ENCODE measurements at places on chromosomes 11 and 22.

DNA sequence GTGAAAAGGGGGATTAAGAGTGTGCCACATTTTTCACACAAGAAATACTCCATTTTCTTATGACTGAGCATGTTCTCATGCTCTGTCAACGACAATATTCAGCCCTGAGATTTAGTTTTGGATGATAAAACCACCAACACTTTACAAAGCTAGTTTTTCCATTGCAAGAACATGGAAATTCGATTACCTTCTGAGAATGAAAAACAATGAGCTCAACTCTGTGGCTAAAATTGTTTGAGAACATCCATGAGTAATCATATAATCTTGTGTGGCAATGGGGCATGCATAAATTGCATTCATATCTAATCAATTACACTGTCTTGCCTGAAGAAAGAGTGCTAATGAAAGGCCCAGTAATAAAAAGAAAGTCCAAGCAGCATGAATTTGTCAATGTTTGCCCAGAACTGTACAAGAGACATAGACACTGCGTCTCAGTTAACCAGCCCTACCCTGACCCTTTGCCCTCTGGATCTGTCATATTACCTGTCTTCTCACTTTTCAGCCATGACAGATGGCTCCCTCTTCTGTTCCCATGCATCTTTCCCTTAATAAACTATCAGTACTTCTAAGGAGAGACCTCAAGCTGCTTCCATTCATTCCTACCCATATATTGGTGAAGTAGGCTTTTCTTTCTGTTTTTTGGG lies 253.4 kb downstream of the FAM76B start:
- no peak for DNase-seq

DNA sequence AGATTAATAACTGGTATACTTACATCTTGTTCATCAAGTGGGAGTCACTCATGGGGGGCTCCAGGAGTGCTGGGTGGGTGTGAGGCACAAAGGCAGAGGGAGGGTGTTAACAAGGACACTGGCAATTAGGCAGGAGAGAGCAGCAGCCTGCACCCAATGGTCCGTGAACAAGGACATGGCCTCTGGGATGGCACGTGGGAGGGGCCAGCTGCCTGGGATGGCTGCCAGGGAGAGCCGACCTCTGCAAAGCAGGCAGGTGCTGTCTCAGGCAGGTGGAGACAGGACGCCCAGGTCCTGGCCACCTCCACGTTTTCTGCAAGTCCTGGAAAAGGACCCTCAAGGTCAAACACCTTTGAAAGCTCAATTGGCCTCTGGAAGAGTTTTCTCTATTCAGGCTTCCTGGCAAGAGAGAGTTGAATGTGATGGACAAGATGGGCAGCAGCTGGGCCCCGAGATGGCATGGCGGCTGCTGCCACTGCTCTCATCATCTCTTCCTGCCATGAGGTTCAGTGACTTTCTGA lies 257.1 kb downstream of the BUD13 start:
- DNase-seq: no peak

DNA sequence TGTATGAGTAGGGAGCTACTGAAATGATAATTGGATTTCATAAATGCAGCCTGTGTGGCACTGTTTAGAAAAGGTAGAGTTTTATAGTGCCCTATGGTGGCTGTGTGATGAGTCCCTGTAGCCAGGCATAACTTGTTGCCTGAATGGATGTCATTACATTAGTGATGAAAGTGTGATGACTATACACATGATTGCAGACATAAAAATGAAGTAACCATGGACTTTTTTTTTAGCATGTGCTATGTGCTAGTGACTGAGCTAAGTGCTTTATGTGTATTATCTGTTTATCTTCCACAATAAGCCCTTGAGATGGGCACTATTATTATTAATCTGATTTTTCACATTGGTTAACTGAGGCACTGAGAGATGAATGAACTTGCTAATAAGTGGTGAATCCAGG lies 13.5 kb upstream of the GRAMD1B start:
- DNase-seq: no peak

- no peak for DNase-seq
These were observed 7.8 kb downstream of the OTUB1 start for GRCh38 chr11:63993993-63994392.

- DNase-seq: no peak
These were observed 113.3 kb downstream of the TRIM29 start for GRCh38 chr11:120024586-120024985.

DNA sequence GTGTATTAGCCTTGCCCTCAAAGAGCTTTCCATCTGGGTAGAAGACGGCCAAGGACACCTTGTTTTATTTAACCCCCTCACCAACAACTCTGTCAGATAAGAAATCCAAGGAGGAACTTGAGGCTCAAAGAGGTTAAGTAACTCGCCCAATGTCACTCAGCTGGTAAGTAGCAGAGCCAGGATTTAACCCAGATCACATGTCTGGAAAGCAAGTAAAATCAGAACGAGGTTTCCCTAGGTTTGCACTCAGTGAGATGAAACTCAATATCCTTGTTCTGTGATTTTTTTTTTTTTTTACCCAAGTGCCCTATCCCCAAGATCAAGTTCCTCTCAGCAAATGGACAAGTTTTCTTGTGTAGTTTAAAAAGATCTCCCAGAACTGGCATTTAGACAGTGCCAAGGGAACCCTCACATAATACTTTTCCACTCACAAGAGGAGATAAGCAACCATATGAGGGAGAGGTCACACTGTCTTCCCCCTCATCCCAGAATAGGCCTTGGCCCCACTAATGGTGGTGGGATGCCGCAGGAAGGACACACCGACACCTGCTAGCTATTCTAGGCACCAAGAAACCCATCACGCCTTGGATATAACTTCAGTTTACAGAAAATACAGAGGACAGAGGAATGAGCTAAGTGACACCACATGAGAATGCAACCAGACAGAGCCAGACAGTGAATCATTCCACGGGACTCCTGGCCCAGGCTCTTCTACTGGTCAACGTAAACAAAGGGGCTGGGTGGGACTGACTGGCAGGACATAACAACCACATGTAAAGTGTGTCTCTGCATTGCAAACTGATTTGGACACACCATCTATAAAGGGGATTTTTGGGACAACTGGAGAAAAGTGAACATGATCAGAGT lies 8.6 kb upstream of the ARAP1 start:
- DNase-seq: no peak

- no peak for DNase-seq
These were observed 86.4 kb upstream of the PICALM start for GRCh38 chr11:86155200-86155844.

DNA sequence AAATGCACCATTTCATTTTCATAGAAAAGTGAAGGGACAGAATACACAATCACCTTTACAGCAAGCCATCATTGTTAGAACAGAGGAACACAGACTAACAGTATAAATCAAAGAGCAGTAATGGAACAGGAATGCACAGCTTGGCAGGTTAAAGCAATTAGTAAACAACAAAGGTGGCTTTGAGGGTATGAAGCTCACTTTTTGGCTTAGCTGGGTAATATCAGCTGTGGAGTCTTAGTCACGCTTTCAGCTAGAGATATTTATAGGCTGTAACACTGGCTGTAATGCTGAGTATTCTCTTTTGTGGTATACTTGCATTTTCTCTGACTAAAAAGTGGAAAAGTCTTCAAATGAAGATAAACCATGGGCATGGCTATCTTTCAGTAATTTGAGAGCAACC lies 1780.5 kb downstream of the LRRC4C start:
- no peak for DNase-seq

- DNase-seq: no peak
These were observed 8.7 kb upstream of the C1QTNF6 start for GRCh38 chr22:37196539-37197450.

- DNase-seq: no peak
These were observed 11.0 kb downstream of the CHST1 start for GRCh38 chr11:45654231-45655011.

GRCh38 chr22:38841211-38841610 lies 2.6 kb downstream of the NPTXR start:
- DNase-seq: no peak

DNA sequence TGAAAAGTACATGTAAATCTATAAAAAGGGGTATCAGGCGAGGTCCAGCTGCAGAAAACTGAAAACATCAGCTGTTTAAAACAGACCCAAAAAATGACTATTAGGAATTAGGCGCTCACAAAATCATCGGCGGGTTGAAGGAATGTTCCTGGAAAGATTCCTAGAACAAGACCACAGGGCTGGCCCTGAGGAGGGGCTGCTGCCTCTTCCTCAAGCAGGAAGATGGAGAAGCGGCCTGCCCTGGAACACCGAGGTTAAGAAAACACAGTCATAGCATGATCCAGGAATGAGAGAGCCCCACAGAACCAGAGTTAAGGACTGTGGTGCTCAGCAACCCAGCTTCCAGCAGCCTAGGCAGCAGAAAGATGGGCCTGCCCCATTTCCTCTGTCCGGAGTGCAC lies 78.4 kb downstream of the C11orf91 start:
- DNase-seq: no peak

DNA sequence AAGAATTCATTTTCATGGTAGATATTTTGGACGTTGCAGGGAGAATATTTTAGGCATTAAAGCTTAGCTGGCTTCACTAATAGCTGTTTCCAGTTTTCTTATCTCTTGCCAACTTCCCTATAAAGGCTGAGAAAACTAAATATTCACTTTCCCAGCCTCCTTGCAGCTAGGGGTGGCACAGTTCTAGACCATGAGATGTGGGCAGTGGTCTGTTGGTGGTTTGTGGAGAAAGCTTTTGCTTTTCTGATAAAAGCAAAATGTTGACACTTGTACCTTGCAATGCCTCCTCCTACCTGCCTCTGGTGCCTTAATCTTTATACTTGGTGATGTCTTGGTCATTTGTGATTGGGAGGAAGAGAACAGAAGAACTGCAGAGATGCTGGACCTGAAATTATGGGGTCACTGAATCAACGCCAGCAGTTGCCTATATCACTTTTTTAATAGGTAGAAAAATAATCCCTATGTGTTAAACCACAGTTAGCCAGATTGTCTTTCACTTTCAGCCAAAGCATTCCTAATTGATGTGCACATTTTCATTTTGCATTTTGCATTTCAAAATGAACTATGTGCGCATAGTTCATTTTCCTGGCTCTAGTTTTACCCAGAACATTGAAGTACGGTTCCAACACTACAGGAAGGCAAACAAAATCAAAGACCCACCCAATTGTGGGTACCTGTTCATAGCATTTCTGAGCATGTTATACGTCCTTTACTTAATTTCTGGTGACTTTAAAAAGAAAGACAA lies 24.9 kb upstream of the ABTB2 start:
- DNase-seq: peak; percentile 62

DNA sequence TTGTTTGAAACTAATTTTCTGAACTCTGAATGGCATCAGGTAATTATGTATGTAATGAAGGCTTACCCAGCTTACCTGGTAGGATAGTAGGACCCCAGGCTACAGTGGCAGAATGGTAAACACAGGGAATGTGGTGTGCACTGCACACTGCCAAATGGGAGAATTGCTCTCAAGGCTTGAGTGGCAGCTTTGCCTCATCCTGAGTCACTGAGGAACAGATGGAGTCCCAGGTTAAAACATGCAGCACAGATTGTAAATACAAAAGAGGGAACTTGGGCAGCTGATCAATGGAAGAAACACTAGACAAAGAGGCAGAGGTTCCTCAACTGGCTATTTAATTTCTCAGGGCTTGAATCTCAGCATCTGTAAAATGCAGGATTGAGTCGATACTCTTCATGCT lies 24.4 kb downstream of the GPR83 start:
- no peak for DNase-seq

- DNase-seq: no peak
These were observed 11.4 kb upstream of the CD44 start for GRCh38 chr11:35127619-35128018.

DNA sequence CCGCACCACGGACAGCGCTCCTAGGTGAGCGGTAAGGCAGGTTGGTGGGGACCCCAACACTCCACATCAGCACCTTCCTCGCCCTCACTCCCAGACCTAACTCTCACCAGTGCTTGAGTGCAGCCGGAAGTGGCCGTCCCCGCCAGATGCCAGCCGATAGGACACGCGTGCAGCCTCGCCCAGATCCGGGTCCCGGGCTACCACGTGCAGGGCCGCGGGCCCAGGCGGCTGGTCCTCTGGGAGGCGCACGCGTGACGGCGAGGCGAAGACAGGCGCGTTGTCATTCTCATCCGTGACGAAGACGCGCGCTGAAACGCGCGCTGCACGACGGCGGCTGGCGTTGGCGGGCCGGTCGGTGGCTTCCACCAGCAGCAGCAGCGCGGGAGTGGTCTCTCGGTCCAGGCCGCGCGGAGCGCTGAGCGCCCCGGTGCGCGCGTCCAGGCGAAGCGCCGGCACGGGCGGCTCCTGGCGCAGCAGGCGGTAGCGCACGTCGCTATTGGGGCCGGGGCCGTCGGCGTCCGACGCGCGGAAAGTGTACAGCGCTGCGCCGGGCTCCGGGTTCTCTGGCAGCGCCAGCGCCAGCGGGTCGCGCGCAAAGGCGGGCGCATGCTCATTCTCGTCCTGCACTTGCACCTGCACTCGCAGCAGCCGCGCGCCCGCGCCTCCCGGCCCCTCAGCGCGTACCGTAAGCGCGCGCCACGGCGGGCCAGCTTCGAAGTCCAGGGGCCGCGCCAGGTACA lies 10.8 kb upstream of the TPP1 start:
- DNase-seq: no peak

DNA sequence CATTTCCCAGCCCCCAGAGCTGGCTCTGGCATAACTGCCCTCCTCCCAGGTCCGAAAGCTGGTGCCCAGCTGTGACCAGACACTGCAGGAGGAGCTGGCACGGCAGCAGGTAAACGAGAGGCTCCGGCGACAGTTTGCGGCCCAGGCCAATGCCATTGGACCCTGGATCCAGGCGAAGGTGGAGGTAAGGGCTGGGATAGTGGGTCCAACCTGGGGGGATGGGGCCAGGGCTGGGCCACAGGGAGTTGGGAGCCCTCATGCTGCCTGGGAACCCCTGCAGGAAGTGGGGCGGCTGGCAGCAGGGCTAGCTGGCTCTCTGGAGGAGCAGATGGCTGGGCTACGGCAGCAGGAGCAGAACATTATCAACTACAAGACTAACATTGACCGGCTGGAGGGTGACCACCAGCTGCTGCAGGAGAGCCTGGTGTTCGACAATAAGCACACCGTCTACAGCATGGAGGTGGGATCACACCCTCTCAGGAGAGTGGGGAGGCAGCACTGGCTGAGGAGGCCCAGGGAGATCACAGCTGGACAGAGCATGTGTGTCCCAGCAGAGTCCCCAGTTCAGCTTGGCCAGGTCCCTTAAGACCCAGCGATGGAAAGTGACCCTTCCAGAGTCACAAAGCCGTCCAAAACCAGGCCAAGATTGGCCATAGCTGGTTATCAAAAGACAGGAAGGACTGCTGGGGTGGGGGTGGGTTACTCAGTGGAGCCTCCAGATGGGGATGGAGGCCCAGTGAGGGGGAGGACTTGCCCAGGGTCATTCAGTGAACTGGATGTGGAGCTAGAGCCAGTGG lies 7.0 kb downstream of the CTSF start:
- no peak for DNase-seq

- DNase-seq: peak; percentile 46
These were observed 15.2 kb downstream of the MB start for GRCh38 chr22:35601743-35602615.

All from hematopoietic multipotent progenitor cell treated with erythropoietin and hydrocortisone succinate and interleukin-3 and kit ligand, for 6 days (in vitro differentiated cells).